ENCODE measurements at places on chromosomes 7 and 10. TPM values are rescaled to one million over a fixed set of nuclear protein-coding genes. Genes with fewer than 3 reads are reported as not detected.

Gene CLCN1
- 0.08 TPM for total RNA-seq

- H3K36me3 ChIP-seq, result no peaks in the 10 kb centered on the region
- no peak overlapping the region for H3K4me3 ChIP-seq
- no peak for DNase-seq
- no peaks in the 10 kb centered on the region for H3K27me3 ChIP-seq
Measured at GRCh38 chr10:62352356-62352970, 21.7 kb upstream of the ZNF365 start.

DNA sequence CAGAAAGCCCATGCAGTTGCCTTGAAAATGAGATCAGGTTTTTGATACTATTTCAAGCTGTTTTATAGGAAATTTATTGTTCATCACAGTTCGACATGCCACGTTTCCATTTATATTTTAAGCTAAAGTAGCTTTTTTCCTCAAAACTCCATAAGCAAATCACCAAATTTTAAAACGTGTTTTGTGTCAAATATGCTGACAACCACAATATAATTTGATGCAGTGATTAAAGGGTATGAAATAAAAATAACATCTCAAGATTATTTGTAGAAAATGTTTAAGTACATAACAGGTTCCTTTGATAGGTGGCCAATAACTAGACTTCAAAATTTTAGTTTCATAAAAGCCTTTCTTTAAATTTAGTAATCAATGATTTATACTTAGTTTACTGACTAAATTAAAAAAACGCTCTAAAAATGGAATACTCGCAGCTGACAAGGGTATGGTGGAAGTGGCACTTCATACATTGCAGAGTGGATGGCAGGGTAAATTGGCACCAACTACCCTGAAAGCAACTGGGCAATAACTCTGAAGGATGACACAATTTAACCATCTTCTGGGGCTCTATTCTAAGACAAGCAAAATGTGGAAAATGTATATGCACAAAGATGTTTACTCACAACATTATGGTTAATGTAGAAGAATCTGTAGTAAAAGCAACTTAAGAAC, 481.6 kb downstream of the TNS3 start:
- no peaks in the 10 kb centered on the region for H3K36me3 ChIP-seq
- DNase-seq, result no peak
- H3K4me3 ChIP-seq, result no peak overlapping the region

DNA sequence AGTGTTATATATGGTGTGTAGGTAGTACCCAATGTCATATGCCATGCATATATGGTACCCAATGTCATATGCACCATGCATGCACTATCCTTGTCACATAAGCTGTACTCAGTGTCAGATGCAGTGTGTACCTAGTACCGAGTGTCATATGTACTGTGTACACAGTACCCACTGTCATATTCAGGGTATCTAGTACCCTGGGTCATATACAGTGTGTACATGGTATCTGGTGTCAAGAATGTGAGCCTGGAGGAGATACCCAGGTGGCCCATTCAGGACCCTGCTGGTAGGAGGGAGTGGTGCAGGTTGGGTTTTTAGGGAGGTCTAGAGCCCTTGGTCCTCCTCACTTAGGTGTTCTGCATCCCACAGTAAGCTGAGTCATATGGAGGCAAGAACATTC, 1.8 kb downstream of the ZMYND11 start:
- no peak for DNase-seq
- no peaks in the 10 kb centered on the region for H3K36me3 ChIP-seq
- H3K4me1 ChIP-seq, result no peaks in the 10 kb centered on the region
- H3K27ac ChIP-seq, result no peak overlapping the region
- H3K27me3 ChIP-seq, result no peaks in the 10 kb centered on the region

Gene ACTL6B
- not detected for total RNA-seq

Gene BTBD16
- total RNA-seq, result 1.4 TPM
